Transverse colon (tissue), 4 donors: ENCODE measurements at places on chromosomes 6 and 20. TPM values are rescaled to one million over a fixed set of nuclear protein-coding genes. Genes with fewer than 3 reads are reported as not detected.

The GNRH2 gene
- not detected for total RNA-seq

The SPATS1 gene
- total RNA-seq: not detected

- DNase-seq: no peak
- no peak overlapping the region for H3K27ac ChIP-seq
- H3K4me3 ChIP-seq: no peak overlapping the region
- H3K27me3 ChIP-seq: peaks cover 13% of the 10 kb centered on the region
- H3K36me3 ChIP-seq: no peaks in the 10 kb centered on the region
- H3K4me1 ChIP-seq: no peaks in the 10 kb centered on the region
Observed at GRCh38 chr6:5930143-5930770, 76.5 kb downstream of the NRN1 start.

DNA sequence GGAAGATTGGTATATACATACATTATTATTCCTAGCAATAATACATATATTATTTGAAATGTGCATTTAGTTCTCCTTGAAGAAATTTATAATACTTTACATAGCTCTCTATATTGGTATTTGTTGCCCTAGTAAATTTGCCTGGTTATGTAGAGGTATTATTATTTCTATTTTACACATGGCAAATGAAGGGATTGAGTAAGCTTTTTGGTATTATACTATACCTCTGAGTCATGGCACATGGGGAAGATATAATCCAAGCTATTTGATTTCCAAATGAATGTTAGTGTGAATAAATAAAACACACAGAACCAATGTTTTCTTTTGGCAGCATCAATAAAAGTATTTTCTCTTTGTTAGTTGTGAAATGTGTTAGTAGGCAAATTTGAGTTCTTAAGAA, 409.6 kb upstream of the SLC35B3 start:
- H3K4me3 ChIP-seq: no peak overlapping the region
- H3K27ac ChIP-seq: no peak overlapping the region
- H3K36me3 ChIP-seq: no peaks in the 10 kb centered on the region
- H3K27me3 ChIP-seq: no peaks in the 10 kb centered on the region
- no peaks in the 10 kb centered on the region for H3K4me1 ChIP-seq

DNA sequence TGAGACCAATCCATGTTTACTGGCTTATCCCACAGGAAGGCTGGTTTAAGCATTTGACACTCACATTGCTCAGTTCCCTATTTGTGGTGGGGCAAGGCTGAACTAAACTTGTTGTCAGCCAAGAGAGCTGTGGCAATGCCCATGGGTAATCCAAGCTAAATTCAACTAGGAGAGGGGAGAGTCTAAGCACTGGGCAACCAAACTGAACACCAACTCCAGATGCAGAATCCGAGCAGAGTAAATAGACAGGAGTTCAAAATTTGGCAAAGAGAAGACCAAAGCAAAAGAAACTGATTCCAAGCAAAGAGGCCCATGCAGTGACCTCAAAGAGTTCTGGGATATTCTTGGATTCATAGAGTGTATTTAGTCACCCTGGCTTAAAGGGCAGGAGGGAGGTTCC, 106.5 kb upstream of the NT5E start:
- no peaks in the 10 kb centered on the region for H3K4me1 ChIP-seq
- DNase-seq: no peak
- H3K4me3 ChIP-seq: no peak overlapping the region
- H3K27me3 ChIP-seq: no peaks in the 10 kb centered on the region
- H3K36me3 ChIP-seq: no peaks in the 10 kb centered on the region

DNA sequence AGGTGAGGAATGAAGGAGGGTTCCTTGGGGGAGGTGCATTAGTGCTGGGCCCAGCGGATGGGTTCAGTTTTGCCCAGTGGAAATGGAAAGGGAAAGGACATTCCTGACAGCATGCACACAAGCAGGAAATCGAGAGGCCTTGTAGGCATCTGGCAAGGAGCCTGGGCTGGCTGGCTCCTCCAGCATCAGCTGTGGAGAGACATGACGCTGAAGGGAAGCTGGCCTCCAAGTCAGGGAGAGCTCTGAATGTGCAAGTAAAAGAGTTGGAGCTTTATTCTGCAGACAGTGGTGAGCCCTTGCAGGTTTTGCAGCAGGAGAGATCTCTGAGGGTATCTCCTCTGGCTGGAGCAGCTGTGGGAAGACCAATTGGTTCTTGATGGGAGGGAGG, 154.3 kb downstream of the MRPL14 start:
- no peaks in the 10 kb centered on the region for H3K27me3 ChIP-seq
- no peak overlapping the region for H3K4me3 ChIP-seq
- peak overlapping the region; percentile 42 for H3K27ac ChIP-seq

GRCh38 chr6:5718231-5718947, 288.3 kb downstream of the NRN1 start:
- H3K27me3 ChIP-seq: no peaks in the 10 kb centered on the region
- H3K4me1 ChIP-seq: no peaks in the 10 kb centered on the region
- H3K27ac ChIP-seq: no peak overlapping the region
- H3K36me3 ChIP-seq: no peaks in the 10 kb centered on the region
- no peak for DNase-seq

The PRR18 gene
- total RNA-seq: not detected

- no peak overlapping the region for H3K4me3 ChIP-seq
- no peaks in the 10 kb centered on the region for H3K27me3 ChIP-seq
- H3K27ac ChIP-seq: no peak overlapping the region
- no peak for DNase-seq
- peaks cover 71% of the 10 kb centered on the region for H3K36me3 ChIP-seq
Observed at GRCh38 chr20:46371656-46372055, 34.8 kb downstream of the ELMO2 start.
